ENCODE measurements at places on chromosomes 4 and X.

DNA sequence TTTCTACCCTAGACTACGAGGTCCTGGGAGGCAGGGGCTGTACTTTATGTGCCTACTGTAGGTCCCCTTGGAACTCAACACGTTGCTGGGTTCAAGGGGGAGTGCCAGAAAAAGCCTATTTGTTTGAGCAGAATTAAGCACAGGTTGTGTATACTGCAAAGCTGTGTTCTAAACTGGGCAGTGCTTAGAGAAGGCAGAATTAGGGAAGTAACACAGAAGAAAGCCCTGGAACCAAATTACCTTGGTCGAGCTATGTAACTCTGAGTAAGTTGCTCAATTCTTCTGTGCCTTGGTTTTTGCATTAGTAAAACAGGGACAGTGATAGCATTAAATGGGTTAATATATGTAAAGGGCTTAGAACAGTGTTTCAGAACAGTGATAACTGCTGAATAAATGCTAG is 245.0 kb upstream of the SFRP2 start:
- DNase-seq, result no peak

GRCh38 chrX:136255541-136255940 is 4.3 kb upstream of the MAP7D3 start:
- no peak for DNase-seq

DNA sequence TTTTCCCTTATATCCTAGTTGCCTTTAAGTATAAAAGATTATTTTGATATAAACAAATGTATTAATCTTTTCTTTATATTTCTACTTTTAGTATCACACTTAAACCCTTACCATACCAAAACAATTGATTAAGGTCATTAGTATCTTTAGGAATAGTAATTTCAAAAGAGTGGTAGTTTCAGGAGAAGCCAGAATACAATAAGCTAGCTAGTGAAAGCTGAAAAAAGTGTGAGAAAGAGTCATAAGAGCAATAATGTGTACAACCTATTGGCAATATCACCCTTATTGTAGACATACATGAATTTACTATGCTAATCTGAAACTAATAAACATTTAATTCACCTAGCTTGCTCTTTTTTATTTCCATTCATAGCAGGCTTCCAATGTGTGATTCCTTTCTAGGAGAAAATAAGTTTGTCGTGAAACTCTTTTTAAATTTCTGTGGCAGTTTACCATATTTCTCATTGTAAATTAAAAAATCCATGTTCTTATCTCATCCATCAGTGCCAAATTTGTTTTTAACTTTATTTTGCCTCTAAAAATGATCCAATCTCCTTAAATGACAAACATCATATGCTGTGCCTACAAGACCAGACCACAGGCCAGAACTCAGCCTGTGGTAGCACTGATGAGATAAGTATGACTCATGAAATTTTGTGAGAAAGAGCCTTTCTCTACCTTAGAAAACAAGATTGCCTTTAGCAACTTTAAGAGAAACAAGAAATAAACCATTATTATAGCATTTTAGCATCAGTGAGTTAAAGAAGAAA is 8.1 kb downstream of the NEK1 start:
- DNase-seq, result no peak

DNA sequence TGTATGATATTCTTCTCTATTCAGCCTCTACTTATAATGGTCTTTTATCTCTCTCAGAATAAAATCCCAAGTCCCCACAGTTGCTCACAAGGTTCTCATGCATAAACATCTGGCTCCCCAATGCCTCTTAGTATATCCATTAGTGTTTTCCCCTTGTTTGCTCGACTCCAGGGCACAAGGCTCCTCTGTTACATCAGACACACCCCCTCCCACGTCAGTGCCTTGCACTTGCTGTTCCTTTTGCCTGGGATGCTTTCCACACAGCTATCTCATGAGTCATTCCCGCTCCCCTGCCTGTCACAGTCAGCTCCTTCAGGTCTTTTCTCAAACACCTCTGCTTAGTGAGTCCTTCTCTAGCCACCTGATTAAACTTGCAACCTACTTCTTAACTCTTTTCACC is 260.2 kb downstream of the IL1RAPL1 start:
- no peak for DNase-seq

DNA sequence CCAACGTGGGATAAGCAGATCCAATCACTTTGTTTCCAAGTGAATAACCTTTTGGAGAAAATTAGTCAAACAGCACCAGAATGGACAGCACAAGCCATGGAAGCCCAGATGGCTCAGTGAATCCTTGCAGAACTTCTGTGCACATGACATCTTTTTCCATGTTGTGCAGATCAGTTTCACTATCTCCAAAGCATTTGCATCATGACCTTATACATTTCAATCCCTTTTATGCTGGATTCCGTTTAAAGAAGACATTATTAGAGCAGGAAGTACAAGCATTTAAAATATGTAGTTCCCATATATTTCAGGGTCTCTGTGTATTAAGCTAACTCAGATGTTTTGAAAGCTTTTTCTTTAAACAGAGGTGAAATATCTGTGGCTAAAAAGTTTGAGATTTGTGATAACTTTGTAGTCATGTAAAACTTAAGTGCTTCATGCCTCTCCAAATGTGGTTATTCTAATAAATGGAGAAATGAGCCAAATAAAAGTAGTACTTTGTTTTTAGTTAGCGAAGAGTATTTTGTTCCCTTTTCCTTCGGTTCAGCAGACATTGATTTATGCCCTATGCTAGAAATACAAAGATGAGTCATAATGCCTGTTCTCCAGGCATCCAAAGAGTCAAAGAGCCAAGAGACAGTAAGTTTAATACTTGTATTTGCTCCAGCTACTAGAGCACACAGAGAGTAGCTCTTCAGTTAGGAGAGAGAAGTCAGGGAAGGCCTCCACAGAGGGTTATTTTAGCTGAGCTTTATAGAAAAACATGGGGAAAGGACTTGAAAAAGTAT is 39.0 kb downstream of the PLAC8 start:
- DNase-seq, result no peak

GRCh38 chr4:75513526-75514130 is 575 bp downstream of the RCHY1 start:
- no peak for DNase-seq

DNA sequence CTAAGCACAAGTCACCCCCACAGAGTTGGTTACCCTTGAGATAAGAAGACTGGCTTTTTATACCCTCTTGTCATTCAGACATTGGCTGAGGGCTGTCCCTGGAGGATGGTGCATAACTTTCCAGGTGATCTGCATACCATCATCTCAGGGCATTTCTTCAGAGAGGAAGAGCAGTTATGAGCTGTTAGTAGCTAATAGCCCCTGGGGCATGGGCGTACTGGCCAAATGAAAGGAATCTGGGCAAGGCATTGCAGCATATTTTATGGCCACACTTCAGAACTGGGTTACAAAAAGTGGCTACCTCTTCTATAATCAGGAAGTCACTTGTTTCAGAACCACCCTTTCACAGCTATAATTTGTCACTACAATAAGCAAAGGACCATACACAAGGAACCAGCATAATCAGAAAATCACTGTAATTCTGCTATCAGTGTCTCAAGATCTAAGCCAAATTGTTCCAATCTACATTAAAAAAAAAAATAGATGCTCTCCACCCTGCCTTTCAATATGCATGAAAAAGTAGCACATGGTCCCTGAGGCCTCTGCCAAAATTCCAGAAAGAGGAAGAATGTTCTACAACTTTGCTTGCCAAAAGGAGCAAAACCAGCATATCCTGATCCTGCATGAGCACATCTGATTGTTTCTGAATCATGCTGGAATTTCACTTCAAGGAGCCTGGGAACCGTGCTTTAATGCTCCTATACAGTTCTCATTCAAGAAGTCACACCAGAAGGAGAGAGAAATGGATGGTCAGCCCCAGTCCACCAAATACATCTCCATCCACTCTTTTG is 92.0 kb downstream of the TMEM144 start:
- DNase-seq, result no peak

GRCh38 chr4:116880625-116881024 is 204.8 kb downstream of the TRAM1L1 start:
- no peak for DNase-seq

GRCh38 chrX:136694431-136695087 is 46.6 kb downstream of the CD40LG start:
- DNase-seq, result no peak

DNA sequence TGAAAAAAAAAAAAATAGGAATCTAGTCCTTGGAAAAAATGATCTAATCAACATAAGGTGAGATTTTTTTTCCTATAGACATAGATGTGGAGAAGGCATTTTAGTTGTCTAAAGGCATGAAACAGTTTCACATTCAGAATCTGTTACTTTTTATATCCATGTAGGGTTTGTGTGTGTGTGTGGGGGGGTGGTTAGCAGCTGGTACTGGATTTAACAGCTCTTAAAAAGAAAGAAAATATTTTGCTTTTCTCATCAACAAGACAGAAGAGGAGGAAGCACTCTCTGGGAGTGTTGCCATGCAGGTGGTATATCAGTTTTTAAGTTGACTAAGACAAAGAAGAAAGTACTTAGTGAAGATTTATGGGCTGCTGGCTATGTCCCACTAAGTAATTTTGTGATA is 122.3 kb downstream of the VCX3B start:
- DNase-seq, result no peak

DNA sequence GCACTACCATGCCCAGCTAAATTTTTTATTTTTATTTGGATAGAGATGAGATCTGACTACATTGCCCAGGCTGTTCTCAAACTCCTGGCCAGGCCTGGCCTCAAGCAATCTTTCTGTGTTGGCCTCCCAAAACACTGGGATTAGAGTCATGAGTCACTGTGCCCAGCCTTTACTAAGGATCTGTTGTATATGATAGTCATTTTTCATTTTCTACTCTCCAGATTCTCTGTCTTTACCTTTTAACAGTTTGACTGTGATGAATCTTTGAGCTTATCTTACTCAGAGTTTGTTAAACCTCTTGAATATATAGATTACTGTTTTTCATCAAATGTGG is 161.8 kb downstream of the FNIP2 start:
- DNase-seq, result no peak

GRCh38 chr4:91497892-91498291 is 805.9 kb upstream of the GRID2 start:
- no peak for DNase-seq

DNA sequence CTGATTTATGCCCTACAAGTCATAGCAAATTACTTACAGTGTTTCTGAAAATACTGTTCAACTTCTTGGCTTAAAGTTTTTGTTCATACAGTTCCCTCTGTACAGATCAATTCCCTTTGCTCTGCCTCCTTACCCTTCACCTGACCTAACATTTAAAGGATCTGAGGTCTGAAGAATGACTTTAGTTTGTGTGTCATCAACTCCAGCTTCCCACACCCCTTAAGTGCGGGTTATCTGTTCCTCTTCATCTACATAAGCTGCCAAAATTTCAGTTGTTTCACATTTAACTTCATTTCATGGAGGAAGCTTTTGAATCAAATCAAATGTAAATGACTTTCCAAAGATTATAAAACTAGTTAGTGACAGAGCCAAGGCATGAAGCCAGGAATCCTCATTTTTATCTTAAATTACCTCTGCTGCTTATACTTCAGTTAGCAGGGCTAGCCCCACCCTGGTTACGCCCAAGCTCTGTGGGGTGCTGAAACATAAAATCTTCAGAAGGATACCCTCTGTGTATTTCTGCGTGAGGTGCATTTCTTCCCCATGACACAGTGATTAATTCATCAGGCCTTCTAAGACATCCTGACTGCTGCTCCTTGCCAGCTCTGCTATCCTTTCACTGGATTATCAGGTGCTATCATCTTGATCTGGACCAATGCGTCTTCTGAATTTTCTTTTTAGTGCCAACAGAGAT is 16.5 kb downstream of the CXCL1 start:
- DNase-seq, result no peak

GRCh38 chr4:88674979-88675378 is 22.6 kb downstream of the NAP1L5 start:
- DNase-seq, result no peak

- no peak for DNase-seq
Measured at GRCh38 chrX:1610166-1610565, 4.7 kb upstream of the ASMT start.

- no peak for DNase-seq
Measured at GRCh38 chr4:3836756-3837601, 70.8 kb downstream of the ADRA2C start.

DNA sequence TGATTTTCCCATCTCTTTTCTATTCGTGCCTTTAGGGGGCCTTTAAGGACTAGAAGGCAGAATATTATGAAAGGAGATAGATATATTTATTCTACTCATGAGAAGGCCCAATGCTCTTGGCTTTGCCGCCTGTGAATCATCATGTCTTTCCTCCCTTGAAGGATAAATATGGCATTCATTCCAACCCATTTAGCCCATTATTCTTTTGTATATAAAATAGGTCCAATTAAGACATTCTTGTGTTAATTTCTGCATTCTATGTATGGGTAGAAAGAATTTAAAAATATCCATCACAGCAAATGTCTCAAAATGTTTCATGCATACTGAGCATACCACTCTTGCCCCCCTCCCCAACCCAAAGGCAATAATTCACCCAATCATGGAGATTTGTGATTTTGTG is 115.1 kb downstream of the AFF2 start:
- no peak for DNase-seq

DNA sequence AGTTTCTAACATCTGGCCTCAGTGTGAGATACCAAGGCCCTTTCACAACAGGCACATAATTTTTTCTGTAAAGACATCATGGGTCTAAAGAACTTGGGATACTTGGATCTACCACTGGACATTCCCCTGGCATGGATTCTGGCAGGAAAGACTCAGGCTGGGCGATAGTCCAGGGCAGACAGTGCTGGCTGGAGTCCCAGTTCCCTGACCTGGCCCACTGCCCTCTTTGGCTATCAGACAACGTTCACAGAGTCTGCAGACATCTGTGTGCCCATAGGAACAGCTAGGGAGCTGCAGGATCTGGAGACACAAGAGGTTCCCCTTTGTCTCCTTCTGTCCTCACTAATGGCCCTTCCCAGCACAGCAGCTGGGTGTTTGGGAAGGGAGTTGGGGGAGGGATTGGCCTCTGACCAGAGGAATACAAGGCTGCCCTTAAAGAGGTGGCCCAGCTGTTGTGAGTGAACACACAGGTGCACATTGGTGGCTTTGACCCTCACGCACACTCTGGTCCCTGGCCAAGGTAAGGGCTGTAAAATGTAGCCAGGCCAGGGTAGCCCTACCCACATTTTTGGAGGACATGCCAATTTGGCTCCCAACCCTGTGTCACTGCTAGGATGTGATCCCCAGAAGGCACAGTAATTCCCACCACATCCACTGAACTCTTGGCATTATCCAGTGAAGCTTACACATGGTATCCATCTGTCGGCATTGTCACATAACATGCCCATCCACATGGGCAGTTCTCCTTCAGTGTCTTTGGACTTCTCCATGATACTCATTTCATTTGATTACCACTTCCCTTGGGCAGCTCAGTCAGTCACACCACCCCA is 72.3 kb downstream of the SOX3 start:
- no peak for DNase-seq

DNA sequence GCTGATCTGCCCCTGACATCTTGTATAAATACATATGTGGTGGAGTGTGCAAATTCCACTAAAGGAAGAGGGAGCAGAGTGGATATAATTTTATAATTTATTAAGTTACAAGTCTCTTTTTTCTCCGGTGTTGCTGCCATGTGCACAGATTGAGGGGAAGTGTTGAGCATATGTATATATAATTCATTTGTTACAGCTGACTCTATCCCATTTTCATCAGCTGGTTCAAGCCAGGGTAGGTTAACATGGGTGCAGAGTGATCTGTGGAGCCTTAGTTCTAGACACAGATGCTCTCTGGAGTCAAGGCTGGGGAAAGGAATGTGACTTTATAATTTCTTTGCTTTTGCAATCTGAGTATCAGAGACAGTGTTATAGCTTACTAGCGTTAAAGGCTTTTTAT is 103.5 kb downstream of the WWC2 start:
- no peak for DNase-seq

- no peak for DNase-seq
Measured at GRCh38 chr4:148154769-148155168, 287.4 kb downstream of the NR3C2 start.

GRCh38 chrX:866441-866990 is 235.9 kb downstream of the SHOX start:
- DNase-seq, result no peak
